ENCODE measurements at places on chromosomes 6 and 20.
A peak's percentile ranks its signal among the peaks of the same experiment; 100 is the strongest.

DNA sequence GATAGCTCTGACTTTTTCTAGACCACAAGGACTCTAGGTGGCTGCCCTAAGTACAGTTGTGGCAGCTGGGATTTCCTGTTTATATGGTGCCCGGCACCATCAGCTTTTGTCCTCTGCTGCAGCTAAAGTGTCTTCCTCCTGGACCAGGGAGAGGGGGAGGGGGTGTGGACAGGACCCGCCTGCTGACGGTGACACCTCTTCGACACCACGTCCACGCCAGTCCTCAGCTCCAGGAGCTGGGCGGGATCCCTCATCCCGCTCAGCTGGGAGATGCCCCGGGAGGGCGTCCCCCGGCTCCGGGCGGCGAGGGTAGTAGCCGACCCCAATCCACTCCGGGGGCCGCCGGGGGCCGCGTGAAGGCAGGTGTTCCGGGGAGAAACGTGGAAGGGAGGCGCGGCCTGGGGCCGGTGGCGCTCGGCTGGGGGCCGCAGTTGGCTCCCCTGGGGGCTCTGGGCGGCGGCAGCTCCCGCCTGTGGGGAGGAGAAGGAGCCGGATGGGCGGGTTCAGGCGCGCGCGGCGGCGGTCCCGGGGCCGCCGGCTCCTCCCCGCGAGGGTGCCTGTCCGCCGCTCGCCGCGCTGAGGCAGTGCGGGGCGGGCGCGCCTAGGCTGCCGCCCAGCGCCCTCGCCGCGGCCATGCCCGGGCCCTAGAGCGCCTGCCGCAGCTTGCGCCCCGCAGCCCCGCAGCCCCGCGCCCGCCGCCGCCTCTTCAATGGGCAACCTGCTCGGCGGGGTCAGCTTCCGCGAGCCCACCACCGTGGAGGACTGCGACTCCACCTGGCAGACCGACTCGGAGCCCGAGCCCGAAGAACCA, at the start of gene OGFRL1:
TSS of gene OGFRL1 (plus strand) at position 584 of the 811 bp plus-strand sequence. CDS start at position 710, 126 bp downstream.
- H3K27ac ChIP-seq, result peak within 1 kb of the TSS; percentile 75
- H3K4me1 ChIP-seq, result peaks cover 2% of the 10 kb centered on the region
- H3K27me3 ChIP-seq, result no peaks in the 10 kb centered on the region
- peak; percentile 64 for DNase-seq
- no peaks in the 10 kb centered on the region for H3K36me3 ChIP-seq

DNA sequence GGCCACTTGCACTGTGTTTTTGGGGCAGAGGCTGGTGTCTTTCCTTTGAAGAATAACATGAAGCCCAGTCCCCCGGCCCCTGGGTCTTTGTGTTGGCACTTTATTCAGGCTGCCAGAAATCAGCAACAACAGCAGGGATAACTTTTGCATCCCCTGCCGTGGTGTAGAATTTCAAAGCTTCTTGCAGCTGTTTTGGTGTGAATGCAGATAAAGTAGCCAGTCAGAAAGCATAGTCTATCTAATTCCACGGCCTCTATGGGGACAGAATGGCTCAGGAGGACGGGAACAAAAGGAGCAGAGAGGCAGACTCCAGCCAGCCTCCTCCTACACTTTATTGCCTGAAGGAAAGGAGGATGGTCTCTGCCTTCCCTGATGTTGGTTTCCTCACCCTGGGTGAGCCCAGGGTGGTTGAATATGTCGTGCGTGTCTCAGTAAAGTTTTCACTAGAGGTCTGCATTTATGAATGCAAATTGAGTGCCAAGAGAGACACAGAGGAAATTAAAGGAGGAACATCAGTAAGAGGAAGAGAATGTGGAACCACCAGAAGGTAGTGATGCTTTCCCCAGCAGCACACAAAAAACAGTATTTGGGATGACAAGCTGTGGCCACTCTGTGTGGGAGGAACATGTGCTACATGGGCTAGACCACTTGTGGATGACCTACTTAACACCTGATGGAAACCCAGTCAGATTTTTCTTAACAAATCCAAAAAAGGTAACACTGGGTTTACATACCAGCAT, 125.9 kb upstream of the TRAF3IP2 start:
- no peaks in the 10 kb centered on the region for H3K27me3 ChIP-seq
- H3K27ac ChIP-seq, result peak overlapping the region; percentile 7
- H3K4me1 ChIP-seq, result peaks cover 21% of the 10 kb centered on the region
- DNase-seq, result no peak
- H3K36me3 ChIP-seq, result peaks cover 53% of the 10 kb centered on the region

GRCh38 chr20:17439616-17440296, 91.4 kb downstream of the BFSP1 start:
- DNase-seq, result no peak
- no peaks in the 10 kb centered on the region for H3K36me3 ChIP-seq
- H3K4me1 ChIP-seq, result no peaks in the 10 kb centered on the region

GRCh38 chr6:16803294-16804200, 42.3 kb upstream of the ATXN1 start:
- H3K27ac ChIP-seq, result no peak overlapping the region
- no peaks in the 10 kb centered on the region for H3K36me3 ChIP-seq
- no peak for DNase-seq
- no peaks in the 10 kb centered on the region for H3K27me3 ChIP-seq
- H3K4me1 ChIP-seq, result no peaks in the 10 kb centered on the region

DNA sequence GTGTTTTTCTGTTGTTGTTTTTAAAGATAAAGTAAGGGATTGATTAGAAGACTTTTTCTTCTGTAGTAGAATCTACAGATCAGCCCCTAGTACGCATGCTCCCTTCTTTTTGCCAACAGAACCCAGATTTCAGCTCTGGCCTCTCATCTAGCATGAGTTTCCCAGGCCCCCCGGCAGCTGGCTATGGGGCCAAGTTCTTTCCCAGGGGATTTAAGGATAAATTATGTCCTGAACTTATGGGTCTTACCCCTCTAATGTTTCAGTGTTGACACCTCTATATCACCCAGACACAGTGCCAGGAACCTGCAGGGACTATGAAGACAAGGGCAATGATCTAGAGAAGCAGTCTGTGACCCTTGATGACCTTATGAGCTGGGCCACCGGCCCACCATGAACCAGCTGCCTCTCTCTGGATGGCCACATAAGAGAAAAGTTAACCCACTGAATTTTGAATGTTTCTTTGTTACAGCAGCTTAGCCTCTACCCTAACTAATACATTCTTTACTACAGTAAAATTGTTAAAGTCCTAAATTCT, 150.5 kb downstream of the UNC5CL start:
- H3K4me1 ChIP-seq, result no peaks in the 10 kb centered on the region
- H3K4me3 ChIP-seq, result no peak overlapping the region
- H3K27ac ChIP-seq, result no peak overlapping the region
- no peak for DNase-seq

GRCh38 chr6:24827162-24827561, 28.4 kb upstream of the ARMH2 start:
- no peaks in the 10 kb centered on the region for H3K27me3 ChIP-seq
- H3K27ac ChIP-seq, result no peak overlapping the region
- no peak overlapping the region for H3K4me3 ChIP-seq
- H3K4me1 ChIP-seq, result no peaks in the 10 kb centered on the region

GRCh38 chr6:40998661-40999060, 40.4 kb downstream of the UNC5CL start:
- no peaks in the 10 kb centered on the region for H3K36me3 ChIP-seq
- no peak for DNase-seq

GRCh38 chr6:149889326-149889725, 8.6 kb downstream of the RAET1E start:
- no peaks in the 10 kb centered on the region for H3K4me1 ChIP-seq
- H3K36me3 ChIP-seq, result no peaks in the 10 kb centered on the region
- H3K27ac ChIP-seq, result no peak overlapping the region
- peaks cover 9% of the 10 kb centered on the region for H3K27me3 ChIP-seq
- DNase-seq, result no peak
- H3K4me3 ChIP-seq, result no peak overlapping the region

DNA sequence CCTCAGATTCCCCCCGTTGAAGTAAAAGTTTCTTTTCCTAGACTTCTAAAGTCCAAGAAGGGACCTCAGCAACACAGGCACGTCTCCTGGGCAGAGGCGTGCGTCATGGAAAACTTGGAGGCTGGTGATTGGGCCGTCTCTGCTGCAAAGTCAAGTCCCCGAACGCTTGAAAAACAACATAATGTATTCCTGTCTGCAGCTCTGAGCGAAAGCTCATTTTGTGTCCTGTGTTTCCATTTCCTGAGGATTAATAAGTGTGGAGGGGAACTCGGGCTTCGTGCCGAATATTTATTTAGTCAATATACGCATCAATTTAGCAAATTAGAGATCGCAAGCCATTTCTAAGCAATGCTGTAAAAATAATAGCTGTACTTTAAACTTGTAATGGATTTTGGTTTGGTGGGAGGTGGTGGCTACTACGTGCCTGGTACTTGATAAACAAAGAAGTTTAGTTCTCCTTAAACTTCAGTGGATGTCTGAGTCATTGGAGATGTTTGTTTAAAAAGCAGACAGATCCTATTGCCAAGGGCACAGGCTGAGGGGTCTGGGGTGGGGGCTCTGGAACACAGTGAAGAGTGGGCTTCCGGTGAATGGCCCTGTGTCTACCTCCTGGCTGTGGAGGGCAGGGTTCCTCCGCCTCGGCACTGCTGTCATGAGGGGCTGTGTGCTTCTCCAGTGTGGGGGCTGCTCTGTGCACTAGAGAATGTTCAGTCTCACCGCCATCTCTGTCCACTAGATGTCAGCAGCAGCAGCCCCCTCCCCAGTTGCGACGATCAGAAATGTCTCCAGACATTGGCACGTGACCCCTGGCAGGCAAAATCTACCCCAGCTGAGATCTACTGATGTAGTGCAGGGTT, 21.8 kb downstream of the PCK1 start:
- DNase-seq, result no peak
- H3K27ac ChIP-seq, result no peak overlapping the region
- H3K4me3 ChIP-seq, result no peak overlapping the region
- H3K36me3 ChIP-seq, result no peaks in the 10 kb centered on the region
- H3K4me1 ChIP-seq, result no peaks in the 10 kb centered on the region

DNA sequence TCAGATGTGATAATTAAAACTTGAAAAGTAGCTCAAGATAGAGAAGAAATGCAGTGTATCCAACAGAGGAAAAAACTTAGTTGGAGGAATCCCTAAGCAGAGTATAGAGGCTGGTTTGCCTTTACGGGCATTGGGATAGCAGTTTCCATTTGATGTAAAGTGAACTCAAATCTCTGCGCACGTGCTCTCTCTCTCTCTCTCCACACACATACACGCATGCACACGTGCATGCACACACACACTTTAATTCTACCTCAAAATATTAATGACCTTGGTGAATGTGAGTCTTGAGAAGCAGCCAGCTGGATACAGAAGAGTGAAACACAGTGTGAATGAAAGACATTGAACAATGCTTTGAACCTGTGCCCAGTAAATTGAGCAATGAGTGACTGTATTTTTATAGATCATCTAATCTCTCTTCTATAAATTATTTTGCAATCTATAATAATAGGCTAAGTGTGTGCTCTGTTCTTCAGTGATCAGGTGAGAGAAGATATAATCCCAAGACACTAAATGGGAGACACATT, 247.7 kb upstream of the FAM83B start:
- H3K27ac ChIP-seq, result no peak overlapping the region
- H3K4me3 ChIP-seq, result no peak overlapping the region
- no peak for DNase-seq
- no peaks in the 10 kb centered on the region for H3K27me3 ChIP-seq
- no peaks in the 10 kb centered on the region for H3K4me1 ChIP-seq
- no peaks in the 10 kb centered on the region for H3K36me3 ChIP-seq

- H3K4me1 ChIP-seq, result no peaks in the 10 kb centered on the region
- H3K27me3 ChIP-seq, result no peaks in the 10 kb centered on the region
- no peak for DNase-seq
- H3K4me3 ChIP-seq, result no peak overlapping the region
These were observed 614.5 kb downstream of the PKHD1 start for GRCh38 chr6:51472745-51473487.

DNA sequence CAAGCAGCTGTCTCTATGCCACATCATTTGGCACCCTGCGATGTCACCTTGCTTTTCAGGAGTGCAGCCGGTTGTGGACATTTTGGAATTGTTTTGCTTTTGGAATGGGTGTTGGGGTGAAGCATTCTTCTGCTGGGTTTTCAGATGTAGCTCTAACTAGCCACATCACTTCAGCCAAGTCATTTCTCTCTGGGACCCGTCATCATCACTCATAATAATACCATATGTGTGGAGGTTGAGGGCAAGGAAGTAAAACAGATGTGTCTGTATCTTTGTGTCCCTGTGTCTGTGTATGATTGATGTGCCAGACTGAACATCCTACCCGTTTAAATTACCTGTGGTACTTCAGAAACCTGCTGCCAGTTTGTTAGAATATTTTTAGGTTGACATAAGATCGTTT, 49.5 kb upstream of the TULP4 start:
- no peaks in the 10 kb centered on the region for H3K36me3 ChIP-seq
- H3K4me3 ChIP-seq, result no peak overlapping the region
- H3K4me1 ChIP-seq, result peaks cover under 1% of the 10 kb centered on the region
- no peaks in the 10 kb centered on the region for H3K27me3 ChIP-seq
- no peak for DNase-seq

GRCh38 chr6:35842381-35842780, 37.2 kb downstream of the LHFPL5 start:
- H3K27me3 ChIP-seq, result no peaks in the 10 kb centered on the region
- H3K4me3 ChIP-seq, result no peak overlapping the region

DNA sequence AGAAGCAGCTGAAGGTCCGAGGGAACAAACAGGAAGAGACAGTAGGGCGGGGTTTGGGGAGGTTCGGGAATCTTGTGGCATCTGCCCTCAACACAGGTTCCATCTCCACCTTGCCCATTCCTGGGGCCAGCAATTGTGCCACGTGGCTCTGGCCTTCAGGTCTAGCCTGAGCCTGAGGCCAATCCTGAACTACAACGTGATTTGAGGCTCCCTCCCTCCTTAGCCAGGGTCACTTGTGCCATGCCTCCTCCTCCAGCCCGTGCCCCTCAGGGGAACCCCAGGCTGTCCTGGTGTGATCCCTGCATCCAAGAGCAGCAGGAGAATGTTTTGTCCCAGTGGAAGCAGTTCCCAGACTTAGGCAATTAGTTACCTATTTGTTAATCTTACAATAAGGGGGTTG, 3.0 kb downstream of the CST9 start:
- no peak for DNase-seq
- H3K36me3 ChIP-seq, result no peaks in the 10 kb centered on the region
- no peak overlapping the region for H3K27ac ChIP-seq
- H3K4me1 ChIP-seq, result no peaks in the 10 kb centered on the region

DNA sequence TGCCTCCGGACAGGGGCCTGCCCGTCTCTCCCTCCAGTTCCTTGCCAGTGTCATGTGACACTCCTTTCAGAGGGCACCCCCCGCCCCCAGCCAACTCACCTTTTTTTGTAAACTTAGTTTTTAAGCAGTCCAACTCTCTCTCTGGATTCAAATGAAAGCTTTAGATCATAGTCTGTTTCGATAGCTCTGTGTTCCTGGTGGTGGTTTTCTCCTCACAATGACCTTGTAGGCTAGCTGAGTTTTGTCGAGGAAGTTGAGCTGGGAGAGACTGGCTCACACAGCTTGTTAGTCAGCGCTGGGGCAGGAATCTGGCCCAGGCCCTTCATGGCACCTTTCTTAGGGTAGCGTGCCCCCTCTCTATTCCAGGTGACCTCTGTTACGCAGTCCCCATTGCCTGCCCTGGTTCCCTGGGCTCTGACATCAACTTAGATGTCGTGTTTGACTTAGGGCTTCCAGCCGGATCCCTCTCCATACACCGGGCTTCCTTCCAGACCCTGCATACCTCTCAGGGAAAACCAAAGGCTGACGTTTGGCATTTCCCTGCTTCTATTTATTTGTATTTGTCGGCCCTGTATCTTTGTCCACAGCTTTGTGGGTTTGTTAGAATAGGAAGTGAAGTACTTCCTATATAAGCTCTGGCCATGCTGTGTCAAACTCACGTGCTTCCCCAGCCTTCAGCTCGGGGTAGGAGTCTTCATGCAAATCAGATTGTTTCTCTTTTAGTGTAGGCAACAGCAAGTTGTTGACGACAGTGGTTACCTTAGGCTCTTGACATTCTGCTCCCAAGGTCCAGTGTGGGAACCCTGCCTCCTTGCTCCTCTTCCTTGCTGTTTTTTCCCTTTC, 12.7 kb downstream of the IGF2R start:
- no peaks in the 10 kb centered on the region for H3K36me3 ChIP-seq
- H3K27me3 ChIP-seq, result no peaks in the 10 kb centered on the region
- peaks cover 84% of the 10 kb centered on the region for H3K4me1 ChIP-seq
- peak; percentile 21 for DNase-seq
- H3K27ac ChIP-seq, result peak overlapping the region; percentile 82
- peak overlapping the region; percentile 22 for H3K4me3 ChIP-seq
